ENCODE measurements at places on chromosomes 3 and 15. TPM values are rescaled to one million over a fixed set of nuclear protein-coding genes. Genes with fewer than 3 reads are reported as not detected.

Gene CAND2
- polyA plus RNA-seq = 1.1 TPM

DNA sequence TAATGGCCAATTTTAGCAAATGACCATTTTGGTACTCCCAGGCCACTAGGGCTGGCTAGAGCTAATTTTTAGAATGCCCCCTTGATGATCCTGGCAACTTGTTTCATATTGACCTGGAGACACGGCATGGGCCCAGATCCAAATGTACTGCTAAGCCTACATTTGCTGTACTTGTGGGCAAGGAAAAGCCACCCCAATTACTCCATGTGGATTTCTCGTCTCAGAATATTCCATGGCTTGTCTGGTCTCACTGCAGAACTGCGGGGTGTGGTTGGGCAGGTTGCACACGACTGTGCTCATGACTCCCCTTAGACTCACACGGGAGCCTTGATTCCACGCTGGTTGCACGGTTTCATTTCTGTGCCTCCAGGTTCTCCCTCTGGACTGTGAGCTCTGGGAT lies 140.9 kb downstream of the RPLP1 start:
- peaks cover 22% of the 10 kb centered on the region for H3K4me1 ChIP-seq
- H3K27me3 ChIP-seq = no peaks in the 10 kb centered on the region
- H3K4me3 ChIP-seq = no peak overlapping the region
- no peak for DNase-seq
- no peak overlapping the region for H3K27ac ChIP-seq

DNA sequence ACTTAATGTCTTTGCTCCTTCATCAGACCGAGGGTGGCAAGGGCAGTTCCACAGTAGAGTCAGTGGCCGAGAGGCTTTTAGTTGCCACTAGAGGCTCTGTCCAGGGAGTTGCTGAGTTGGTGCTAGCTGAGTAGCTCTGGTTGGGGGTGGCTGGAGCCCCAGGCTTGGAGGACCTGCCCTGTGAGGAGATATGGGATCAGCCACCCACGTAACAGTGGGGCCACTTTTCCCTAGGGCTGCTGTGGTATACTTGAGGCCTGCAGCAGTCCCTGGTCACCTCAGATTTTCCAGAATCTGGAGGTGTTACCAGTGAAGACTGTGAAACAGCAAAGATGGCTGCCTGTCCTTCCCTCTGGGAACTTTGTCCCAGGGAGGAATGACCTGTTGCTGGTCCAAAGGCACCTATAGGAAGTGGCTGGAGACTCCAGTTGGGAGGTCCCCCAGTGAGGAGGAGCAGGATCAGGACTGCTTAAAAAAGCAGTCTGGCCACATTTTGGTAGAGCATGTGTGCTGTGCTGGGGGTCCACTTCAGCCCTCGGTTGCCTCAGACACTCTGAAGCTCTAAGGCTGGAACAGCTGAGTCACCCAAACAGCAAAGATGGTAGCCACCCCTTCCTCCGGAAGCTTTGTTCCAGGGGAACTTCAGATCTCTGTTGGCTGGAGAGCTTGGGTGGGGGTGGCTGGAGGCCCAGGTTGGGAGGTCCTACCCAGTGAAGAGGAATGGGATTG lies 72.9 kb downstream of the AKAP13 start:
- H3K4me3 ChIP-seq = no peak overlapping the region
- peaks cover 4% of the 10 kb centered on the region for H3K4me1 ChIP-seq
- DNase-seq = no peak
- no peaks in the 10 kb centered on the region for H3K27me3 ChIP-seq
- no peak overlapping the region for H3K27ac ChIP-seq

DNA sequence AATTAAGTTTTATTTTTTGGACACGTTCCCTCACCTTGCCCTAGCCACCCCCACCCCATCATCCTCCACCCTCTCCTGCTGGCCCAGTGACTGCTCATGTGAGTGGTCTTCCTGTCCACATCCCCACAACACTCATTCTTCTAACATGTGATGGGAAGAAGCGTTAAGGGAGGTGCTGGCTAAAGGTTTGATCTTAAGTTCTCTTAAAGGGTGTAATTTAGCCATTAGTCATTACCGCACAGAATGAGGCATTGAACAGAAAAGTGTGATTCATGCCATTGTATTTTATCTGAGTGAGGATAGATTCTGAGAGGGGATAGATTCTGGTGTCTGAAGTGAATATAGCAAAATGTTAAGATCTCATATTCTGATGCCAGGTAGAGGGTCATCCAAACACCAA lies 272.9 kb upstream of the TPM1 start:
- no peaks in the 10 kb centered on the region for H3K4me1 ChIP-seq
- no peak overlapping the region for H3K4me3 ChIP-seq
- H3K27me3 ChIP-seq = no peaks in the 10 kb centered on the region
- no peak overlapping the region for H3K27ac ChIP-seq

- no peaks in the 10 kb centered on the region for H3K36me3 ChIP-seq
- no peak for DNase-seq
- H3K27ac ChIP-seq = no peak overlapping the region
- H3K27me3 ChIP-seq = no peaks in the 10 kb centered on the region
- H3K4me3 ChIP-seq = no peak overlapping the region
Measured at GRCh38 chr3:178155521-178155920, 380.7 kb upstream of the KCNMB2 start.

Measured in adrenal gland (tissue), 19 donors.